Epithelial cell of proximal tubule (primary cell): ENCODE measurements at places on chromosomes 6 and 20.

DNA sequence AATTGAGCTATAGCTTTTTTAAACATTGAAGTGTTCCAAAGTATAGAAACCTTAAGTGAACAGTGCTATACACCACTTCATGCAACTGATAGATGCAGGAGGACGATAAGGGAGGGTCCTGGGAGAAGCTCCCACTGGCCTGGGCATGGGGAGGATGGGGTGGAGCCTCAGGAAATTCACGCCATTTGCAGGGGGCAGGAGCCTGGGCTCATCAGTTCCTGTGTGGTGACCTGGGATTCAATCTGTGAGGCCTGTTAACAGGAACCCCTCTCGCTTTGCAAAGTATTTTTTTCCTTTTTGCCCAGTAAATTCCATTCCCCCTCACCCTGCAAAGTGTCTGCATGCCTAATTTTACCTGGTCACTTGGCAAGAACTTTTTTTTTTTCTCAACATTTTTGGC, 11.0 kb upstream of the ASCC3 start:
- no peak for DNase-seq

GRCh38 chr6:107314531-107314939, 144.8 kb downstream of the PDSS2 start:
- no peak for DNase-seq

GRCh38 chr6:1499777-1500176, 109.9 kb upstream of the FOXC1 start:
- no peak for DNase-seq

GRCh38 chr6:30557683-30557981, 537 bp downstream of the PRR3 start:
- no peak for DNase-seq

DNA sequence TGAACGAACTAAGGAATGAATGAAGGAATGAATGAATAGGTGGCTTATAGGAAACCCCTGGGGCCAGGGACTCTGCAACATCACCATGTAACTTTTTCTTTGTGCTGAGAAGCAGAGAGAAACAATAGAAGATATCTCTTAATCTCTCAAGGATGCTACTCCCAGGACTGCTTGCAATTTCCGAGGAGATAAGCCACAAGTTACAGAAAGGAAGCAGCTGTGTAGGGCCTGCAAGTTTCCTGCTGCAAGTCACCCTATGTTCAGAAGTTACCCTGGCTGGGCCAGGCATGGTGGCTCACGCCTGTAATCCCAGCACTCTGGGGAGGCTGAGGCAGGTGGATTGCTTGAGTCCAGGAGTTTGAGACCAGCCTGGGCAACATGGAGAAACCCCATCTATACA, 7.3 kb upstream of the MAVS start:
- no peak for DNase-seq

- no peak for DNase-seq
Measured at GRCh38 chr6:8238773-8239683, 136.7 kb upstream of the EEF1E1 start.

DNA sequence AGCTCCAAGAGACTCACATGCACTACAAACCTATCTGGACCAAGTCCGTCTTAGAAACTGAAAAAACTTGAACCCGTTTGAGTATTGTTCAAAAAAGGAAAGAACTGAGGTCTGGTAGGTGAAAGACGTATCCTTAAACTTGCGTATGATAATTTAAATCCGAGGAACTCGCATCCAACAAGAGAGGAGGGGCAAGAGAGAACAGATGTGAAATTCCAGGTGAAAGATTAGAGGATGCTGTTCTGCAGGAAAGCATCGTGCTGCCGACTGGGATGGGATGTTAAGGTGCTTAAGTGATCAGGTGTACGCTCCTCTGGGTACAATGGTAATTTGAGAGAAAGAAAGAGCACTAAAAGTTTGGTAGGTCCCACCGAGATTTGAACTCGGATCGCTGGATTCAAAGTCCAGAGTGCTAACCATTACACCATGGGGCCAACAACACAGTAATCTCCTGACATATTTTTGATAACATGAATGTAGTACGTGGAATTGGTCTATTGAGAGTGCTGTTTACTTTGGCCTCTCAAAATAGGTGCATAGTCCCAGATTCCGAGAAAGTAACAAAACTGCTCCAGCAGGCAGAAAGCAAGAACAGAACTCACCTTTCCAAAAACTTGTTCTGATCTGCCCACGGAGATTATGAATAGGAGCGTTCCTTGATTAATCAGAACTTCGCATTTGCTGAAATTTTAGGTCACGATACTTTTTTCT, 53.5 kb upstream of the BTN3A2 start:
- DNase-seq: no peak

DNA sequence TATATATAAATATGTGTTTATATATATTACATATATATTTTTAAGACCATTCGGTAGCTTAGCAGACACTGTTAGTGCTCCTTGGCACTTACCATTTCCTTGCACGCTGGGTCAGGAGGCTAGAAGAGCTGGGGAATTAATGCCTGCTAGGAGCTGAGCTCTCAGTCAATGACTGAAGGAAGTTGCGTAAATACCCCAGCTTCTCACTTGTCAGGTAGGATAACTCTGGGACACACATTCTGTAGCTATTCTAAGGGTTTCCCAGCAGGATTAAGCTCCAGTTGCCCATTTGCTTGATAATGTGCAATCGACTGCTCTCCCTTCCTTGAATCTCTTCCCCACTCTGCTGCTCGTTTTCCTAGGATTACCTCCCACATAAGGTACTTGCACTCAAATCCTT, 15.7 kb upstream of the DNAAF9 start:
- no peak for DNase-seq

DNA sequence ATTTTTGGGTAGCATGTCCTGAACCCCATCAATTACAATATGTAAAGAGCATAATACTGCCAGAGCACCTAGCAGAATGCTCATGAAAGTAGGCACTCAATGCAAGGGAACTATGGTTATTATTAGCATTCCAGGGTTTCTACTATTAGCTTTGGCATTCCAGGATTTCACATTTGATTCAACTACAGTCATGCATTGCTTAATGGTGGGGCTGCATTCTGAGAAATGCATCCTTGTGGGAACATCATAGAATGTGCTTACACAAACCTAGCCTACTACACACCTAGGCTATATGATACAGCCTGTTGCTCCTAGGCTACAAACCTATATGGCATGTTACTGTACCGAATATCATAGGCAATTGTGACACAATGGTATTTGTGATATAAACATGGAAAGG, 247.8 kb downstream of the CD83 start:
- no peak for DNase-seq

- DNase-seq: no peak
Measured at GRCh38 chr20:44411020-44411756, 55.7 kb downstream of the HNF4A start.

GRCh38 chr6:142932889-142933288, 12.1 kb downstream of the HIVEP2 start:
- no peak for DNase-seq

DNA sequence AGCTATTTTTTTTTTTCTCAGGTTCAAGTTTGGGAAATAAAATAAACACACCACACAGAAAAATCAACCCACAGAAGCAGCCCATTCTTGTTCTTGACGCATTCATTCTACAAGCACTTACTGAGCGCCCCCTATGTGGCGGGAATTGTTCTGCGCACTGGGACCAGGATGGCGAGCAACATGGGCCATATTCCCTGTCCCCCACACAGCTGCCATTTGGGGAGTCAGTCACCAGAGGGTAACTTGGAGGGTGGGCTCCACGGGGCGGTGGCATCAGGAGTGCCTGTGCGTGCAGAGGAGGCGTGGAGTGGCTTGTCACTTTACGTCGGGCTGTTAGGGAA, 185.0 kb upstream of the PDE10A start:
- no peak for DNase-seq

GRCh38 chr6:158072083-158072721, 90.5 kb downstream of the SYNJ2 start:
- DNase-seq: no peak

GRCh38 chr6:147506704-147507114, 1.8 kb upstream of the SAMD5 start:
- no peak for DNase-seq

GRCh38 chr20:57114290-57115005, 152.0 kb downstream of the BMP7 start:
- no peak for DNase-seq

DNA sequence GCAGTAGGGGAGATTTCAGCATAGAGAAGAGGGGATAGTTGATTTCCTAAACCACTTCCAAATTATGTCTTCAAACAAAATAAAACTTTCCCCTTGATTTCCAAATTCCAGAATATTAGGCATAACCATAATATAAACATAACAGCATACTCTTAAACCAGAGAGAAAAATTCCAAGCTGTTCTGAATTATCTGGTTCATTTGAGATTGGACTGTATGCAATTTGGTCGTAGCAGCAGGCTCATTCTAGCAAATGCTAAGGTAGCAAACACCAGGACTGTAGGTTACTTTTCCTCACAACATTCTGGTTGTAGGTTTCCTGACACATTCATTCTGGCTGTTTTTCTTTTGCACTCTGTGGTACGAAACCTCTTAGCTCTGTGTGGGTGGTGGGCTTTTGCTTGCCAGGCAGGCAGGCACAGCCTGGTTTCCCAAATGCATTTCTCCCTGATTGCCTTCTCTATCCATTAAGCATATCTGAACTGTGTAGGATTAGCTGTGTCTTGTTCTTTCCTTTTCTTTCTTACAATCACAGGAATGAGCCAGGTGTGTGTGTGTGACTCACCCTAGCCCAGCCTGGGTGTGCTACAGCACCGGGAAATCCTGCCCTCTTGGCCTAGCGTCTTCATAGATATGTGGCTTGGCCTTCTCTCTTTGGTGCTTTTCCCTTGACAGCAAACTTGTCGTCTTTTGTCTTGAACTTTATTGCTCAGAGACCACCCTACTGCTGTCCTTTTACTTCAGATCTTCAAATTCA, 77.1 kb downstream of the JARID2 start:
- no peak for DNase-seq

- peak; percentile 13 for DNase-seq
Measured at GRCh38 chr6:154928325-154928922, 66.7 kb upstream of the TIAM2 start.

GRCh38 chr6:127877231-127877630, 23.6 kb downstream of the THEMIS start:
- no peak for DNase-seq

DNA sequence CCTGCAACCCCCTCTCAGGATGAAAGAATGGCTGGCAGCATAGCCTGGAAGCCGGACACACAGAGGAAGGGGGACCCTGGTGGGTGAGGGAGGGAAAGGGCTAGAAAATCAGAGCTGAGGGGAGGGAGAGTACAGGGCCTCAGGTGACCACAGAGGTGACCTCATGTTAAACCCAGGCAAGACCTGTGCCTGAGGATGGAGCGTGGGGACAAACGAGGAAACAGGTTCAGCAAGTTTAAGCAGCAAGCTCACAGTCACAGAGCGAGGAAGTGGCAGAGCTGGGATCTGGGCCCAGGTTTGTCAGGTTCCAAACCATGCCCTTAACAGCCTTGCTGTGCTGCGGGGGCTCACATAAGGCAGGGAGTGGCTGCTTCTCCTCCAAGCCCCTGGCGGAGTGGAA, 4.0 kb upstream of the BPI start:
- DNase-seq: no peak

DNA sequence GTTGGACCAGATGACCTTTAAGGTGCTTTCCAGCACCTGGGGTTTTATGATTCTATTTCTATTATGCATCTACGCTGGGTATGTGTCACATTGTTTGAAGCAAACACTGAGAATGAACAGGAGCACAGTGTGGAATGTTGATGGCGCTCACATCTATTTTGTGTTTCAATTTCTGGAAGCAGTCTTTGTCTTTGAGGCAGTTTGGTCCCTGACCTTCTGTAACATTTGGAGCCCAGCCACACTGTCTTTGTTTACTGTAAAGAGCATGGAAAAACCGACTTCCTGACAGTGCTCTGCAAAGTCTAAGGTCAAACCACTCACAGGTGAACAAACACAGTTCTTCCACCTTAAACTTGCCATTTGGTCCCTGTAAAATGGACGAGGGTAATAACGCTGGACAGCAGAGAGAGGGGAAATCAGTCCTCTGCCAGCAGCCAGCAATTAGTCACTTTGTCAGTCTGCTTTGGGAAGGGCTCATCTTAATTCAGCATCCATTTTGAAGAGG, 155.5 kb downstream of the PRL start:
- DNase-seq: no peak

DNA sequence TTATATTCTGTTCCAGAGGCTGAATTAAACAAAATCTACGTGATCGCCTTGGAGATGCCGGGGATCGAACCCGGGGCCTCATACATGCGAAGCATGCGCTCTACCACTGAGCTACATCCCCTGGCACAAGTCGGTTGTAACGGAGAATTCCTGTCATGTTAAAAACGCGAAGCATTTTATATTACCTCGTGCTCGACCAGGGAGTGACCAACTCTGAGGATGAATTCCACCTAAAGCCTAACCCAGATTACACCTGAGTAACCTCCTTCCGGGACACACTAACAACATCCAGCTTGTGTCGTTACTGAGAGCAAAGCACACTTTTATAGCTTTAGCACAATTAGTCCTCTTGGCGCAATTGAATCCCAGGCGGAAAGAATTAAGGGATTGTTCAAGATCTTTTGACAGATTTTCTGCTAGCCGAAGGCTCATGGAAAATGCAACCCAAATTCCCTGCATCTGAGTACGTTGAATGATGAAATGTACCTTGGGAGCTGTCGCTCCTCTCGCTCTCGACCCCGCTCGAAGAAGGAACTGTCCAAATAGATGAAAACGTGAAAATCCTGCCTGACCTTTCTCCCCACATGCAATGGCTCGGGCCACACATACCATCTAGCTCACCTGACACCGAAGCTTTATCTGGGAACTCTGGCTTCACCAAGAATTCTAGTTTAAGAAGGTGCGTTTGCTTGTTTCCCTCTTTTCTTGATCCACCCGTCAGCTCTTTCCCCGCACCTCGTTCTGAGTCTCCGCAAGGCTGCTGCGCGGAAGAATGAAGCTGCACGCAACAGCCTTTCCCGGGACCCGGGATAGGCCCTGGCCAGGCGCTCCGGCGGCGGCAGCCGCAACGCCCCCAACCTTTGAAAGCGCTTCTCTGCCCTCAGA, 148.3 kb downstream of the GPX5 start:
- peak; percentile 32 for DNase-seq

- no peak for DNase-seq
Measured at GRCh38 chr6:165090242-165090641, 219.2 kb downstream of the C6orf118 start.

- no peak for DNase-seq
Measured at GRCh38 chr6:30766461-30767157, 22.3 kb upstream of the IER3 start.

DNA sequence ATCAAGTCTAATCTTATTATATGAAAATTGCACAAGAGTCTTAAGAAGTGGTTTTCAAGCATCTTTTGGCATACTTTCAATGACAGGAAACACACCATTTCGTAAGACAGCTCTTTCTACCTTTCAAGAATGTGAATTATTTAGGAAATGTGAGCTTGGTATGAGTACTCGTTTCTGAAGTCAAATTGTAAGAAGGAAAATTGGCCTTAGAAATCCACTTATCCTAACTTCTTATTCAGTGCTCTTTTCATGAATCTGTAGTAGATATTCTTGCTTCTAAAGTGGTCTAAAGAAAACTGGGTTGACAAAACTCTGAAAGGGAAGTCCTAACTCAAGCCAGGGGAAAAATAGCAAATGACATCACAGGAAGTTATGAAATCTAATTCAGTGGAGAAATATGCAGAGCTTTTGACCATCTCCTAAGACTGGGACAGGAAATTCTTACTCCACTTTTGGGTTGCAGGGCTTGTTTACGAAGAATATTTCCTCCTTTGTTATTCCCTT, 38.5 kb upstream of the OGFRL1 start:
- peak; percentile 79 for DNase-seq

GRCh38 chr6:151757506-151757955, 50.0 kb upstream of the ESR1 start:
- DNase-seq: no peak
